HEK293T (cell line): ENCODE measurements at places on chromosomes 1 and 21.

- no peak for DNase-seq
Measured at GRCh38 chr1:165365341-165365740, 8.8 kb upstream of the LMX1A start.

DNA sequence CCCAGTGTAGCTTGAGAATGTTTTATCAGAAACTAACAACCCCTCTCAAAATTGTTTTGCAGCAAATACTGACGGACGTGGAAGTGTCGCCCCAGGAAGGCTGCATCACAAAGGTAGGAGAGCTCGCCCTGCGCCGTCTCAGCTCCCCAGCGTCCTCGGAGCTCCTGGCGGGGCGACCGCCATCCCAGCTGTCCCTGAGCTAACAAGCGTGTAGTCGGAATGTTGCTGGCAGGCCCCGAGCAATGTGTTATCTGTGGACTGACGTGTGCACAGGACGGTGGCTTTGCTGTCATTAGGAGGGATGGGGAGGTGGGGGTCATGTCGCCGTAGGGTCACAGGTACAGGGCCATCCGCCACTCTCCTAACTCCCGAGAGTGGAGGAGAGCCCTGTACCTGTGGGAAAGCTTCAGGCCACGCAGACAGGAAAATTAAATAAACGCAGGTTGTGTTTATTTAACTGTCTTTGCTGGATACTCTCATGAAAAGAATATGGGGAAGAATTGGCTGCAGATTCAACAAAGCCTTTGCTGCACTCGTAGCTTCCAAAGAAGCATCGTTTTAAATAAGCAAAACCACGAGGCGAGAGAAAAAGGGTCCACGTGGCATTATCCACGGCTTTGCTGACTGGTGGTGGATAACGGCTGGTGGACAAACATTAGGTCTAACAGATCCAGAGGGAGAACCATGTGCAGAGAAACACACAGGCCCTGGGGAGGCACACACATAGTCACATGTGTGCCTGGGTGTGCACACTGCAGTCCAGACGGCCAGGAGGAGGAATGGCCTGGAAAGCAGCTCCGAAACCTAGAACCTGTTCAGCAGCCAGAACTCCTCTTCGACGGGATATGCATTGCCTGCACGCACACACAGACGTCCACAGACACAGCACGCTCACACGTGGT is 175.3 kb downstream of the PRDM16 start:
- DNase-seq = no peak

GRCh38 chr1:113255720-113256347 is 134.5 kb upstream of the MAGI3 start:
- no peak for DNase-seq

- no peak for DNase-seq
Measured at GRCh38 chr1:168235548-168235885, 9.7 kb downstream of the SFT2D2 start.

- no peak for DNase-seq
Measured at GRCh38 chr21:35563885-35564451, 496.4 kb downstream of the SETD4 start.
